ENCODE measurements at places on chromosomes 6 and 20.

DNA sequence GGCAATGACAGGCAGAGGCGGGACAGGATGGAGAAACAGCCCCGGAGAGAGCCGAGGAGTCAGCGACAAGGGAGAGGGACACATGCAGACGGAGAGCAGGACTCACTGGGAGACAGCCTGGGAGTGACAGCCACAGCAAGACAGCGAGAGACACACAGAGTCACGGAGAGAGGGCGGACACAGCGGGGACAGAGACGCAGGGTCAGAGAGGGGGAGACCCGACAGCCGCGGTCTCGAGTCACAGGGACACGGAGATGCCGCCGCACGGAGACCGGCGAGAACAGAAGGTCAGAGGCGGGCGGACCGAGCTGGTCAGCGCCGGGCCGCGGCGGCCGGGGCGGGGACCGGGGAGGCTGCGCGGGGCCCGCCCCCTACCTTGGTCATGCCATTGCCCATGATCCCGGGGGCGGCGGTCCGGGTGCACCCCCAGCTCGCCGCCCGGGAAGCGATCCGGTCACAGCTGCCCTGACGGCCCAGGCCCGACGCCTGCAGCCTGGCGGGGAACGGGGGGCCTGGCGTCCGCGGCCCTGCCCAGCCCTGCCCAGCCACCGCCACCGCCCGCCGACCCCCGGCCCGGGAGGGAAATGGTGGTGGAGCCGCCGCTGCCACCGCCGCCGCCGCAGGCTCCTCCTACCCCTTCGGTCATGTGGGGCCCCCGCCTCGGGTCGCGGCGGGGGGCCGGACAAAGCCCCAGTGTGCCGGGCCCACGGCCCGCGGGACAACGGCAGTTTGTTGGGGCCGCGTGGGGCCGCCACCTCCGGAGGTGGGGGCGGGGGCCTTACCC, at the start of the genes DUSP15 and TTLL9:
DUSP15 (minus strand) TSS at position 586 of the 784 bp plus-strand sequence; CDS start at position 396, 190 bp downstream.
TTLL9 (plus strand) TSS at position 693 of the 784 bp plus-strand sequence. CDS start 493 bp downstream, outside the sequence.
- DNase-seq: no peak

DNA sequence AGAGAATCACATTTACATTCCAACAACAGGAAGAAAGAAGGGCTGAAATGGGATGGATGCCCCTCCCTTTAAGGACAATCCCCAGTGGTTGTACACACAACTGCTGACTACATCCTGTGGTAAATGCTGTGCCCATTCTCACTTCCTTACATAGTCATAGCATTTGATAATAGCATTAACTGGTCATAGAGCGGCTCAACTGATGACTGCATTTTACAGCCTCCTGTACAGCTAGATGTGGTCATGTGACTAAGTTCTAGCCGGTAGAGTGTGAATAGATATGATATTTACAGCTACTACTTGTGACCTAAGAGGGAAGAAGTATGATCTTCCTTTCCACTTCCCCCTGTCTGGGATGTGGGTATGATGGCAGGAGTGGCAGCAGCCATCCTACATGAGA, 24.7 kb downstream of the KCNK17 start:
- no peak for DNase-seq

DNA sequence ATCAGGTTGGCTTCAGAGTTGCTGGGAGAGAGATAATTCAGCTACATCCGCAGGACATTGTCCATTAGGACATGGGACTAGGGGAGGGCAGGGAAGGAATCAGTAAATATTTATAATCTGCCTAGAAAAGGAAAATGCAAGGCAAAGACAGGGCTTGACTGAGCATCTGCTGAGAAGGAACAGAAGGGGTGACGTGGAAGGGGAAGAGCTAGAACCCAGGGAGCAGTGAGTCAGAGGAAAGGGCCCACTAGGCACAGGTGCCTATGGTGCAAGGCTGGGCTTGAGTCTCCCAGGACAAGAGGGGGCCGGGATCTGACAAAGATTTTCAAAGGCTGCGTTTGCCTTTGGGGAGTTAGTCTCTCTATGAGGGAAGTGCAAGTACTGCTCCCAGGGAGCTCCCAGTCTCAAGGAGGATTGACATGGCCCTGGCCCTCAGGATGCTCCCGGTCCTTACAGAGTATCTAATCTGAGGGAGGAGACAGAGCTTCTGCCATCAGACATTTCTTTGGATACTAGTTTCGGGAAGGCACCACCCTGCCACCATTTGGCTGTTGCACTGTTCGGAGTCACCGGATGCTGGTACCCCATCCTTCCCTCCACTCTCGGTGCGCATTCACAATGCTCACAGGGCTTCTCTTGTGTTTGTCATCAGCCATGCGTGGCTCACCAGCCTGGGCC, 21.9 kb downstream of the VEGFA start:
- no peak for DNase-seq

GRCh38 chr6:151494235-151494935, 568 bp downstream of the CCDC170 start:
- DNase-seq: no peak

- no peak for DNase-seq
These were observed 341.4 kb upstream of the IRAK1BP1 start for GRCh38 chr6:78525976-78526375.
